ENCODE measurements at places on chromosomes 1 and 21. TPM values are rescaled to one million over a fixed set of nuclear protein-coding genes. Genes with fewer than 3 reads are reported as not detected.

OR2T29 gene
- not detected for polyA plus RNA-seq

ESRRG gene
- polyA plus RNA-seq, result 17.9 TPM

LCE1B gene
- not detected for polyA plus RNA-seq

MATN1 gene
- polyA plus RNA-seq, result 1.1 TPM

KDF1 gene
- polyA plus RNA-seq, result not detected

BSND gene
- 0.04 TPM for polyA plus RNA-seq

GRCh38 chr1:9687874-9688582 is 36.5 kb downstream of the PIK3CD start:
- DNase-seq, result no peak

GRCh38 chr1:15681349-15682292 is 2.5 kb upstream of the PLEKHM2 start:
- no peak for DNase-seq

GRCh38 chr1:947958-948357 is 11.1 kb downstream of the NOC2L start:
- DNase-seq, result no peak

GRCh38 chr1:157249326-157249725 is 111.1 kb upstream of the ETV3 start:
- peak; percentile 0 for DNase-seq

DNA sequence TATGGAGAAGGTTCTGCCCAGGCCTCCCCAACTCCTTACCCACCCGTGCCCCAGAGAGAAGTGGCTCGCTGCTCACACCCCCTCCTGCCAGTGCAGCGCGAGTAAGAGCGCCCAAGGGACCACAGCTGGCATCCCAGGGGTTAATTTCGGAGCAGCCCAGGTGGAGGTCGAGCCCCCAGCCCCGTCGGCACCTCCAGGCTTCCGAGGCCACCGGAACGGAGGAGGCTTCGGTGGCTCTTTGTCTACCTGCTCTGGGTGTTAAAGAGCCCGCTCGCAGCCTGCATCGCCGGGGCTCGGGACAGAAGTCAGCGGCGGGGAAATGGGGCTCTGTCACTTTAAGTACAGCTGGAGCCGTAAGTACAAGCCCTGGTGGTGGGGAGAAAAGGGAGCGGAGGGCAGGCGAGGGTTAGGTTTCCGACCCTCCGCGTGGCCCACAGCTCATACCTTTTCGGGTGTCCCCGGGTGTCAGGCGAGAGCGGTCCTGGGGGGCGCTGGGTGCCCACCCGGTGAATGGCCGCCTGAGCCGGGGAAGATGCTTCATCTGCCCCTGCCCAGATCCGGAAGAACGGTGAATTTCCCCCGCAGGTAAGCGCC is 89.4 kb upstream of the IPO9 start:
- no peak for DNase-seq

DNA sequence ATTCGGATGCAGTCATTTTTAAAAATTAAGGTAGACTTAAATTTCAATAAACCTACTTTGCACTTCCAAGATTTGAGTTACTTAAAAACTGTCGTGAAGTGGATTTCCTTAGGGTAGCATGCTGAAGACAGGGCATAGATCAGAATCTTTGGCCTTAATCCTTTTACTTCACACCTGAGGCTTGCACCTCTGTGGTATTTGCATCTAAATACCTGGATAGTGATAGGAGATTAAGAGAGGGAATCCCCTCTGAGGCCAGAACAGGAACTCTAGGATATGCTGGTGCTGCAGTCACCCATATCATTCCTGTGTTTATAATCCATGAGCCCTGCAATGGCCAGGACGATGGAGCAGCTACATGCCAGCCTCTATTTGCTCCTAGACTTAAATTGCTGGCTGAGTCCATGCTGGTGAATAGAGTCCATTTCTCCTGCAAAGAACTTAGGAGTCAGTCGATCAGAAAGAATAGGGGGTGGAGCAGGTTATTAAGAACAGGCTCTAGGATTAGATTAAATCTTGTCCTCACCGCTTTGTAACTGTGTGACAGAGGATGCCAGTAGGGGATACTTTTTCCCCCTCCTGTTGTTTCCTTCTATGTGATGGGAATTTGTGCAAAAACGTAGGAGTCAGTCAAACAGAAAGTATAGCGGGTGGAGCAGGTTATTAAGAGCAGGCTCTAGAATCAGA is 333.6 kb downstream of the DUSP10 start:
- no peak for DNase-seq

DNA sequence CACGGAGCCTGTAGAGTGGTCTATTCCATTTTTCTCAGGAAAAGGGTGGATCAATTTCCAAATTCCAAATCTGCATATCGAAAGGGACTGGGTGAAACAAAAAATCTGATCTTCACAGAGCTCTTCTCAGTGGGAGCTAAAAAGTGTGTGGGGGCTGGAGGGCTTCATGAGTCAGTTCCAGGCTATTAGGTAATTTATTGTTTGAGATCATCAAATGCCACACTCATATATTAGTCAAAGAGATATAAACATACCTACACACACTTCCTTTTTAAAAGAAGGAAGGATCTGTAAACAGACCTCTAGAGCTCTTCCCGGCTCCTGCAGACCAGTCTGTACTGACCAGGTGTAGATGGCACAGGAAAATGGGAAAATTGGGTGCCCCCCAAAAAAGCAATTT is 175.4 kb downstream of the ZBTB18 start:
- no peak for DNase-seq

GRCh38 chr1:56529801-56530200 is 49.6 kb downstream of the PLPP3 start:
- no peak for DNase-seq

GRCh38 chr1:197761654-197762053 is 13.6 kb downstream of the DENND1B start:
- no peak for DNase-seq

DNA sequence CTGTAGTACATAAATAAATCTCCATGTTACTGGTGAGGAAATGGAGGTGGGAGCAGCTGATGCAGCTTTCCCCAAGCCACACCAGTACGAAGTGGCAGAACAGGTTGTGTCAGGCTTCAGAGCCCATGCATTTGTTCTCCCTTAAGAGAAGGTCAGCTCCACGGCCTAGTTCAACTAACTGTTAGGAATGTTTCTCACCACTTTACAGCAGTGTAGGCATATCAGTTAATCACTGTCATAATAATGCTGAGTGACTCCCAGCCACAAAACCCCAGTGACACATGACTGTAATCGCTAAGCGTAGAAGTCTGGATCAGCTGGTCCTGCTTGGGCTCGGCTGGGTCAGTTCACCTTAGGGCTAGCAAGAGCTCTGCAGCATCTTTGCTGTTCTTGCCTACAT is 90.4 kb downstream of the VPS26C start:
- DNase-seq, result no peak

DNA sequence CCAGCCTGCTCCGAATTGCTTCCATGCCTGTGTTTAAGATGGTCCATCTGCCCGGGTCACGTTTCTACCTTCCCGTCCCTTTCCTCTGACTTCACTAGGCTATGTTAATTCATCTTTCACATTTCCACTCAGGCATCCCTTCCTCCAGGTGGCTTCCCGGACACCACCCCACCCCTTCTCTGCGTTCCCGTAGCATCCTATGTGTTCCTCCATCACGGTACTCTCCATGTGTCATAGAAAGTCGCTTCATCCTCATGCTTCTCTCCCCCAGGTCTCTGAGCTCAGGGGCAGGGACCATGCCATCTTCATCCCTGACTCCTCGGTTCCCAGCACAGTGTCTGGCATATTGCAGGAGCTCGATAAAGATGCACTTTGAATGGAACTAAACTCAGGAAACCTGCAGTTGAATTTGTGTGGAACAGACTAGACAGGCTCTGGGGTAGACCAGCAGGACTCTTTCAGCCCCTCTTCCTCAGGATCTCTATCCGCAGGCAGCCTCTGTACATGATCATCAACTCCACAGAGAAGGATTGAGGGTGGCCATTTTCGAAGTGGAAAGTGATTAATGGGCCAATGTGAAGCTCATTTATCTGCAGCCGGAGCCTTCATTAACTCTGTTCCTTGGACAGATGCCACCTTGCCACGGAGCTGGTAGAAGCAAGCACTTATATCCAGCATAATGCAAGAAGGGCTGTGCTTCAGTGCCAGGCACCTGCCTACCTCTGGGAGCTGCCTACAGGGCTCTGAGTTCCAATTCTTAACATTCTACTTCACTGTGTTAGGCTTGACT is 9.1 kb downstream of the C1orf226 start:
- no peak for DNase-seq

DNA sequence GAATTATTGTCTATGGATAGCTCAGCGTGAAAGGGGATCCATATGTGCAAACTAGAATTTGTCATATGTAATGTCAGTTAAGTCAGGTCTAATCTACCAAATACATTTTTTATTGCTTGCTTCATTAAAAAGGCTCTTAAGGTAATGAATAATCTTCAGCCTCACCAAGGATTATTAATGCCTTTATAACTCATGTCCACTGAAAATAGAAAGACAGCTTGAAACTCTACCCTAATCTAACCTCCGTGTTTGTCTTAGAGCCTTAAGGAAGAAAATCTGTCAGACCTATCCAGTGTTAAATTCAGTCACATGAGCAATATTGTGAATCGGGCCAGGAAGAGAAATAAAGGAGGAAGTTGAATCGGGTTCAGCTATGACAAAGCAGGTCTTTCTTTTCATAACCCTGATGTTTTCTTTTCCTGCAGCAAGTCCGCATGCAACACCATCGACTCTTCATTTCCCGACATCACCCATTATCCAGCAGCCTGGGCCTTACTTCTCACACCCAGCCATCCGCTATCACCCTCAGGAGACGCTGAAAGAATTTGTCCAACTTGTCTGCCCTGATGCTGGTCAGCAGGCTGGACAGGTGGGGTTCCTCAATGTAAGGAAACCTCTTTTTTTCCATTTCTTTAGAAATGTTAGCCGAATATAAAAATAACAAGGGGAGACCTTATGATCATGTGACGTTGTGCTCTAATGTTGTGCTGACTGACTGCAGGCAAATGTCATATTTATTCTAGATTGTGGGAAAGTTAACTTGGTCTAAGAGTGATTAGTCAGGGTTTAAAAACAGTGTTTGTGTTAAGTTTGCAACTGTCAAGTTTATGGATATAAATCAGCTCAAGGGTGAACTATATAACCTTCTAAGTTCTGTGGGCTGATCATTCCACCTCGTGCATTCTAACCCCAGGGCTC is 321.0 kb downstream of the TM2D1 start:
- DNase-seq, result no peak
